ENCODE measurements at places on chromosomes 6 and 20. TPM values are rescaled to one million over a fixed set of nuclear protein-coding genes. Genes with fewer than 3 reads are reported as not detected.

GRCh38 chr6:20056350-20056992, 155.8 kb downstream of the MBOAT1 start:
- no peak for DNase-seq

DNA sequence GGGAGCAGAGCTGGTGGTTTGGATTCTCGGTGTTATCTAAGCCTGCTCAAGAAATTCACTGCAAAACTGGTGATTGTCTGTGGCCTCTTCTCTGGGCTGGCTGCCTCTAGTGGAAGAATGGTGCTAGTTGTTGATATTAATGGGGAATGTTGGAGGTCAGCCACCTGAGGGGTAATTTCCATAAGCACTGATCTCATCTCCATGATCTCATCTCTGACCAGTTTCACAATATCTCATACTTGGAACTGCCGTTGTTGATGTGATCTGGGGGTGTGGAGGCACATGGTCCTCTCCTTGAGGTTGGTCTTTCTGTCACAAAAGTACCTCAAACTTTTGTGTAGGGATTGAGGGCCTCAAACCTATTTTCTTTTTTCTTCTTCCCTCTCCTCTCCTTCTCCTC, 102.6 kb downstream of the CD109 start:
- DNase-seq = peak; percentile 80

GRCh38 chr20:44832724-44833123, 22.4 kb upstream of the RIMS4 start:
- DNase-seq = peak; percentile 64

- DNase-seq = no peak
Measured at GRCh38 chr6:2028457-2029038, 216.9 kb downstream of the GMDS start.

- DNase-seq = no peak
Measured at GRCh38 chr20:10318291-10319024, 99.8 kb downstream of the SNAP25 start.

LST1 gene
- not detected for total RNA-seq

TBC1D32 gene
- total RNA-seq = 3.1 TPM

Data from MG63 (cell line).